Gastrocnemius medialis (tissue), 4 donors: ENCODE measurements at places on chromosomes 7 and 10. TPM values are rescaled to one million over a fixed set of nuclear protein-coding genes. Genes with fewer than 3 reads are reported as not detected.

The TNS3 gene
- 39.4 TPM for total RNA-seq

The SLC26A3 gene
- not detected for total RNA-seq

The SLC16A9 gene
- 1.3 TPM for total RNA-seq

The TAS2R41 gene
- total RNA-seq, result not detected

The ATOH7 gene
- not detected for total RNA-seq

The NKX1-2 gene
- total RNA-seq, result not detected

The PRKAR2B gene
- total RNA-seq, result 0.85 TPM

The PTPN20 gene
- total RNA-seq, result 0.84 TPM

The CPA2 gene
- not detected for total RNA-seq

The CNPY1 gene
- 0.25 TPM for total RNA-seq

The EPO gene
- not detected for total RNA-seq

The MKX gene
- not detected for total RNA-seq

The BICC1 gene
- 4.7 TPM for total RNA-seq

The PRKG1 gene
- 38.2 TPM for total RNA-seq

DNA sequence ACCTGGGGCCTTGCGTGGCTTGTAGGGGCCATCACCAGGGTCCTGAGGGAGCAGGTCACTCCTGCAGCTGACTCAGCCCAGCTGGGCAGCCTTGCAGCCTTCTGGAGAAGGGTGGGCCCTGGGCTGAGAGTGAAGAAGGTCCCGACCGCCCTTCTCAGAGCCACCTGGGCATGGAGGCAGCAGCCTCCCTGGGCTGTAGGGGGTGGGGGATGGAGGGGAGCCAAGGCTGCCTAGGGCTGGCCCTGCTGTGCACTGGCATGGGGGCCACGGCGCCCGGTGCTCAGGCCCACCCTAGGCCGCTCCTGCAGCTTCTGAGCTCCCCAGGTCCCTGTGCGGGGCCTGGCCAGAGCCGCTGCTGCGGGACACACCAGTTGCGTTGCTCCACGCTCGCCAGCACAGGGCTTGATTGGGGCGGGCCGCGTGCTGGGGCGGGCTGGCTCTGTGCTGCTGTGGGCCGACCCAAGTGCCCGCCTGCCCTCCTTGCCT is 63.6 kb upstream of the NKX6-2 start:
- peaks cover 30% of the 10 kb centered on the region for H3K27me3 ChIP-seq
- no peak overlapping the region for H3K4me3 ChIP-seq
- no peak for DNase-seq
- no peaks in the 10 kb centered on the region for H3K4me1 ChIP-seq

- DNase-seq, result no peak
- no peaks in the 10 kb centered on the region for H3K27me3 ChIP-seq
- no peak overlapping the region for H3K4me3 ChIP-seq
- no peaks in the 10 kb centered on the region for H3K4me1 ChIP-seq
Observed at GRCh38 chr10:75272896-75273295, 37.1 kb upstream of the COMTD1 start.

DNA sequence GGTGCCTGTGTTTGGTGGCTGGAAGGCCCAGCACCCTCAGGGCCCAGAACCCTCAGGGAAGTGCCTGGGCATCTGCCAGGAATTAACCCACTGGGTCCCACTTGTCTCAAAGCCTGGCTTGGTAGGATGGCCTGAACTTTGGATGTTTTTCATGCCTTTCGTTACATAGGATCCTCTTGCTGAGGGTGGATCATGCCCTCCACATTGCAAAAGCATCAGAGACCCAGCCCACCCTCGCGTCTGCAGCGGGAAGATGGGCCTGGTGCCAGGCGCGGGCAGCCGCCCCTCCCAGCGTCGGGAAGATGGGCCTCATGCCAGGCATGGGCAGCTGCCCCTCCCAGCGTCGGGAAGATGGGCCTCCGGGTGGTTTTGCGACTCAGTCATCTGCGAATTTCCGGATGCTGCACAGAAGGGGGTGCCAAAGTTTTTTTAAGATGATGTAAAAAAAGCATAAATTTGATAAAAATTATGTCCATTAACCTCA is 51.9 kb upstream of the PRKAR1B start:
- no peak overlapping the region for H3K27ac ChIP-seq
- no peak overlapping the region for H3K4me3 ChIP-seq
- DNase-seq, result no peak

GRCh38 chr7:123190109-123190831 is 9.5 kb downstream of the SLC13A1 start:
- no peaks in the 10 kb centered on the region for H3K36me3 ChIP-seq
- H3K4me1 ChIP-seq, result no peaks in the 10 kb centered on the region
- no peak overlapping the region for H3K4me3 ChIP-seq
- no peak overlapping the region for H3K27ac ChIP-seq
- no peaks in the 10 kb centered on the region for H3K27me3 ChIP-seq
- DNase-seq, result no peak

DNA sequence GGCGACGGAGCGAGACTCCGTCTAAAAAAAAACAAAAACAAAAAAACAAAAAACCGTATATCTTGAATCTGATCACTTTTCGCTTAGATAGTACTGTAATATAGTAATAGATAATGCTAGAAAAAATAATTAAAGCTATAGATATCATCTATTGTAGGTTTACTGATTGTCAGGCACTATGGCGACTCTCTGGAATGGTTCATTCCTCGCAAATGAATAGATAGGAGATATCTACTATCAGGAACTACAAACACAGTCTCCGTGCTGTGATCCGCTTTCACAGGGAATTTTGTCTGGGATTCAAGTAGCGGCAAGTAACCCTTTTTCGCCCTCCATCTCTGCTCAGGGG is 342 bp upstream of the MEIG1 start:
- no peaks in the 10 kb centered on the region for H3K36me3 ChIP-seq
- peaks cover 7% of the 10 kb centered on the region for H3K4me1 ChIP-seq
- peak overlapping the region; percentile 80 for H3K4me3 ChIP-seq
- no peaks in the 10 kb centered on the region for H3K27me3 ChIP-seq

GRCh38 chr7:19871102-19871501 is 97.7 kb upstream of the TMEM196 start:
- DNase-seq, result no peak
- no peaks in the 10 kb centered on the region for H3K4me1 ChIP-seq
- H3K36me3 ChIP-seq, result no peaks in the 10 kb centered on the region
- no peak overlapping the region for H3K4me3 ChIP-seq
- no peaks in the 10 kb centered on the region for H3K27me3 ChIP-seq

- H3K27ac ChIP-seq, result no peak overlapping the region
- peaks cover 7% of the 10 kb centered on the region for H3K4me1 ChIP-seq
- H3K27me3 ChIP-seq, result no peaks in the 10 kb centered on the region
- H3K36me3 ChIP-seq, result no peaks in the 10 kb centered on the region
- no peak overlapping the region for H3K4me3 ChIP-seq
Observed at GRCh38 chr7:22651036-22651435, 76.0 kb upstream of the IL6 start.

- no peaks in the 10 kb centered on the region for H3K4me1 ChIP-seq
- no peak overlapping the region for H3K4me3 ChIP-seq
- H3K27ac ChIP-seq, result no peak overlapping the region
- H3K36me3 ChIP-seq, result no peaks in the 10 kb centered on the region
- no peaks in the 10 kb centered on the region for H3K27me3 ChIP-seq
- DNase-seq, result no peak
Observed at GRCh38 chr7:29297194-29297890, 102.8 kb downstream of the CHN2 start.

DNA sequence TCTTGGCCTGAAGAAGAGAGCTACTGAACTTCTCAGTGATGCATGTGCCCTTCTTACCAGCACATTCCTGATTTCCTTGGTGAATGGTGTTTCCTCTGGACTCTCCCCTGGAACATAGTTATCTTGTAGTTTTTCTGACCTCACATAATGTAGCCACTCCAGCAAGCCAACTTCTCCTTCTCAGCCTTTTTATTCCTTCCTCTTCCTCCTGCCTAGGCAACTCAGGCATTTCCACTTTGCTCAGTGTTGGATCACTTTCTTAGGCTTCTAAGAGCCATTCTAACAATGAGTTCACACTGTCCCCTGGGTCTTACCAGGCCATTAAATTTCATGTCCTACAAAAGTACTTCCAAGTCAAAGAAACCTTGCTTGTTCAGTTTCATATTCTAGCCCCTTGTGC is 3.6 kb upstream of the PTTG1IP2 start:
- no peaks in the 10 kb centered on the region for H3K4me1 ChIP-seq
- no peak overlapping the region for H3K4me3 ChIP-seq
- no peaks in the 10 kb centered on the region for H3K36me3 ChIP-seq
- no peak overlapping the region for H3K27ac ChIP-seq
- no peaks in the 10 kb centered on the region for H3K27me3 ChIP-seq
- no peak for DNase-seq

DNA sequence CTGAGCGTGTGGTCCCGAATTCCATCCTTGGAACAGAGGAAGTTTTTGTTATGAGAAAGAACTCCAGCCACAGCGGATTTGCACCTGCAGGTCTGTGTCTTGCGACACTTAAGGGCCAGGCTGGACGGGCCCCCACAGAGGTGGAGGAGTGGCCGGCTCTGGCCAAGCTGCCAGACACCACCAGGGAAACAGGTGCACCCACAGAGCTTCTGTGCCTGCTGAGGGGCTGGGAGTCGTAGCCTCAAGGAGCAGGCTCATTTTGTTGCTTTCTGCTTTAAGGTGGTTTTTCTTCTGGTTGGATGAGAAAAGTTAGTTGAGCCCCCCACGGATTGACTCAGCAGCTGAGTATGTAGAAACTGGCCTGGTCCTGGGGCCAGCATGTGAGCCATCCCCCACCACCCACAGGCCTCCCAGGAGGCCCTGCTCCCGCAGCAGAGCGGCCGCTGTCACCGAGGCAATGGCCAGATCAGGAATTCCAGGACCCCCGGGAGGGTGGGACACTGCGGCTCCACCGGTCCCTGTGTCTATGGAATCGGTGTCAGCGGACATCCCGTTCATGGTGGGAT is 41.9 kb downstream of the NKX6-2 start:
- H3K4me3 ChIP-seq, result no peak overlapping the region
- no peaks in the 10 kb centered on the region for H3K27me3 ChIP-seq
- H3K36me3 ChIP-seq, result no peaks in the 10 kb centered on the region
- DNase-seq, result no peak
- H3K27ac ChIP-seq, result no peak overlapping the region

DNA sequence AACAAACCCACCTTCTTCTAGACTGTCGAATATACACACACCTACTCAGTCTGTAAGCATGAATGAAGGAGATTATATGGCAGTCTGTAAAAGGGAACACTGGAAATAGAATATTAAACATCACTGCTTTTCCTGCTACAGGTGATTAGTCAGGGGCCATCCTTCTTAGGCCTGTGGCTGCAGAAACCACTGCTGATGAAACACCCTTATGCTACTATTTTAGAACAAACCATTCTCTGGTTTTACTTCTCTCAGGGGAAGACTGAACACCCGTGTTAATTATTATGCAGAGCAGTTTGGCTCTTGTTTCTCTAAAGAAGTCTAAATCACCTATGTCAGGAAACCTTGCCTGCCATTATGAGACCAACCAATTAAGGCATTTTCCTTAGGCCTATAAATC is 351.1 kb upstream of the KLF6 start:
- no peak overlapping the region for H3K27ac ChIP-seq
- H3K27me3 ChIP-seq, result no peaks in the 10 kb centered on the region
- no peaks in the 10 kb centered on the region for H3K36me3 ChIP-seq
- no peak for DNase-seq
- no peaks in the 10 kb centered on the region for H3K4me1 ChIP-seq

DNA sequence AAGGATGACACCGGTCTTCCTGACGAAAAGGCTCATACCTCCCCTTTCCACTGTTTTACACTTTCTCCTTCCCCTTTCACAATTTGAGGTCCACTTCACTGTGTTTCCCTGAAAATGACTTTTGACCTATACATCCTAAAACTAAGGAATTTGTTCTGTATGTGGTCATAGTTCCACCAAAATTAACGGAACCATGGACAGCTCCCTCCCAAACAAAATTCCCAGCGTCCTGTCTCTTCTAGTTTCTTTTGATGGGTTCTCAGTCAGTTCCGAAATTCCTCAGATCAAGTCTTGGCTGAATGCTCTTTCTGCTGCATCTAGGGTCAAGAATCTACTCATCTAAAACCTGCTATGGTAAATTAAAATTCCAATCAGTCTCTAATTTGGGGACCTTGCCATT is 1191.9 kb downstream of the CNTNAP2 start:
- no peaks in the 10 kb centered on the region for H3K36me3 ChIP-seq
- no peak overlapping the region for H3K4me3 ChIP-seq
- no peak overlapping the region for H3K27ac ChIP-seq
- no peaks in the 10 kb centered on the region for H3K4me1 ChIP-seq

GRCh38 chr10:50506861-50507573 is 116.7 kb downstream of the SGMS1 start:
- H3K4me1 ChIP-seq, result peaks cover 28% of the 10 kb centered on the region
- H3K27ac ChIP-seq, result no peak overlapping the region
- no peaks in the 10 kb centered on the region for H3K36me3 ChIP-seq
- no peak overlapping the region for H3K4me3 ChIP-seq

GRCh38 chr7:116212869-116213268 is 2.5 kb downstream of the TES start:
- H3K4me1 ChIP-seq, result no peaks in the 10 kb centered on the region
- H3K27ac ChIP-seq, result peak overlapping the region; percentile 78
- H3K27me3 ChIP-seq, result peaks cover 5% of the 10 kb centered on the region
- H3K4me3 ChIP-seq, result peak overlapping the region; percentile 7
- no peak for DNase-seq
- H3K36me3 ChIP-seq, result no peaks in the 10 kb centered on the region

DNA sequence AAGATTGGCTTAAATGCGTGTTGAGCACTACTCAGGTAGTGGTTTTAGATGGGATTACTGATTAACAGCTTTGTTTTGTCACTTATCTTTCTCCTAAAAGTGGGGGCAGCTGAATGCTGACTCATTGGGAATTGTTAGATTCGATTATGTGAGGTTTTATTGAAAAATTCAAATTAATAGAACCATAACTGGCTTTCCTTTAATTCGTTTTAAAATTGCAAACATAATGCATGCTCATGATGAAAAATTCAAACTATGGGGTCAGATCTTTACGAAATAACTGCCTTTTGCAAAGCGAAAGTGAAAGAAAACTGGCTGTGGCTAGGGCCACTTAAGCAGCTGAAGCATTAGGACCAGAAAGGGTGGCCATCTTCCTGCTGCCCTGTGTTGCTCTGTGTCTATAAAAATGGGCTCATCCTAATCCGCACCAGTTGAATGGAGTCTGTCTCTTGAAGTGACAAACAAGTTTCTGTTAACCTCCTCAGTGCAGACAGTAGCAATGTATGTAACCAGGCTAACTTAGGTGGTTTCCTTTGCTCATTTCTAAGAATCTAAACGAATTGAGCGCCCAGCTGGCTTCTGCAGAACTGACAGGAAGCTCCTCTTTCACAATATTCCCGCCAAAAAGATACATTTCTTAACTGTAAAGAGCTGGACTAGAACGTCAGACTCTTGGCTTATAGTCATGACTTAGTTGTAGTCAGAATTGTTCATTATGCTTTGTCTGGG is 27.8 kb downstream of the DENND10 start:
- DNase-seq, result peak; percentile 17
- H3K27me3 ChIP-seq, result no peaks in the 10 kb centered on the region
- H3K4me3 ChIP-seq, result peak overlapping the region; percentile 48
- peak overlapping the region; percentile 72 for H3K27ac ChIP-seq
- H3K36me3 ChIP-seq, result no peaks in the 10 kb centered on the region
- H3K4me1 ChIP-seq, result no peaks in the 10 kb centered on the region

GRCh38 chr10:14618674-14619073 is 156.0 kb downstream of the FAM107B start:
- no peak overlapping the region for H3K4me3 ChIP-seq
- no peaks in the 10 kb centered on the region for H3K36me3 ChIP-seq
- no peak for DNase-seq
- no peaks in the 10 kb centered on the region for H3K4me1 ChIP-seq
- no peaks in the 10 kb centered on the region for H3K27me3 ChIP-seq

GRCh38 chr10:32971536-32972091 is 13.6 kb upstream of the ITGB1 start:
- DNase-seq, result no peak
- H3K4me1 ChIP-seq, result no peaks in the 10 kb centered on the region
- no peak overlapping the region for H3K27ac ChIP-seq
- no peaks in the 10 kb centered on the region for H3K27me3 ChIP-seq
- H3K4me3 ChIP-seq, result no peak overlapping the region
- H3K36me3 ChIP-seq, result no peaks in the 10 kb centered on the region
